HFFc6 (cell line): ENCODE measurements at places on chromosomes 2 and 18. TPM values are rescaled to one million over a fixed set of nuclear protein-coding genes. Genes with fewer than 3 reads are reported as not detected.
A peak's percentile ranks its signal among the peaks of the same experiment; 100 is the strongest.

- DNase-seq = no peak
These were observed 2.3 kb downstream of the RAB11FIP5 start for GRCh38 chr2:73110168-73111072.

DNA sequence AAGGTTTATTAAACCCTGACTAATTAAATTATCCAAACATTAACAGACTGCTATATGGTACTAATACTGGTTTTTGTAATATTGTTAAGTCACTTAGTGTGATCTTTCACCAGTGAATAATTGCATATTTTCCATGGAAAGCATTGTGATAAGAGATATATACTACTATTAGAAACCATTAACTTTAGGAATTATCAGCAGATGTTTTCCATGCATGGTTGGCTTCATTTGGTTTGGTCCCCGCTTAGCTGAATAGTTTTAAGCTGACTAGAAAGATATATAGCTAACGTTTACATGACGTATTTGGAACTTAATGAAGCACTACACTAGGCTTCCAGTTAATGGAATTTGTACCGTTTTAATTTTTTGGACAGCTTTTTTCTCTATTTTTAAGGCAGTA lies 37.9 kb downstream of the LCLAT1 start:
- no peak for DNase-seq

- DNase-seq = no peak
These were observed 1217.0 kb upstream of the ZEB2 start for GRCh38 chr2:145736871-145737270.

- DNase-seq = no peak
These were observed 43.0 kb upstream of the DSG1 start for GRCh38 chr18:31274931-31275330.

DNA sequence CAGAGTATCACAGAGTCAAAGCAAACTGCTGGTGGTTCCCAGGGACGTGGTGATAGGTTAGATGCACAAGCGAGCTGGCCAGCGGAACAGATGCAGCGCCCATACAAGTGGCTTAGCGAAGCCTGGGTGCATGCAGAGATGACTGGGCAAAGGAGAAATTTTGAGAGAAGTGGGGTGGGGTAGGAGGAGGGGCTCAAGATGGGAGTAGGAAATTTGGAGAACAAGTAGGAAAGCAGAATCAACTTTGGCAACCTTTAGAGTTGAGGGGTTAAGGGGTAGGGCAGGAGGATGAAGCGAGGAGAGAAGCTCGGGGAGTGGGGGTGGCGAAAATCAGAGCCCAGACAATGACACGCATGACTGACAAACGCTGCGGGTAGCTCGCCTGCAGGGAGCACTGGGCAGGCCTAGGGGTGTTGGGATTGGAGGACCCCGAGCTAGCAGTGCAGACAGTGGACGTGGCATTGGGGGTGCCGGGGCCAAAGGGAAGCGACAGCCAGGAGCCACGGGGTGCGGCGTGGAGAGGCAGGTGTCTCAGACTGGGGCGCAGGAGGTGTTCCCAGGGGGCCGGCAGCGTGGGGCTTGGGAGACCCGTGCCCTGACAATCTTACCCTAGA lies 431 bp downstream of the FAM98A start:
- DNase-seq = peak; percentile 34

GRCh38 chr2:23055251-23055650 lies 329.7 kb upstream of the KLHL29 start:
- no peak for DNase-seq

Gene IL18RAP
- not detected in 3 replicates for total RNA-seq

Gene DYNC2LI1
- total RNA-seq = 8.6 and 14.0 TPM in 2 replicates

Gene ASB18
- not detected in 3 replicates for total RNA-seq

Gene KCNE4
- total RNA-seq = 4.8 and 10.2 TPM in 2 replicates

Gene REG1B
- total RNA-seq = not detected in 3 replicates

Gene PHOSPHO2
- 1.8 to 2.0 TPM (median 1.8 TPM) in 3 replicates for total RNA-seq
